ENCODE measurements at places on chromosomes 6 and 20.

GRCh38 chr20:1001116-1001515 lies 995 bp downstream of the RSPO4 start:
- DNase-seq: no peak

- peak; percentile 39 for DNase-seq
Observed at GRCh38 chr6:150119173-150119572, 23.7 kb upstream of the PPP1R14C start.

DNA sequence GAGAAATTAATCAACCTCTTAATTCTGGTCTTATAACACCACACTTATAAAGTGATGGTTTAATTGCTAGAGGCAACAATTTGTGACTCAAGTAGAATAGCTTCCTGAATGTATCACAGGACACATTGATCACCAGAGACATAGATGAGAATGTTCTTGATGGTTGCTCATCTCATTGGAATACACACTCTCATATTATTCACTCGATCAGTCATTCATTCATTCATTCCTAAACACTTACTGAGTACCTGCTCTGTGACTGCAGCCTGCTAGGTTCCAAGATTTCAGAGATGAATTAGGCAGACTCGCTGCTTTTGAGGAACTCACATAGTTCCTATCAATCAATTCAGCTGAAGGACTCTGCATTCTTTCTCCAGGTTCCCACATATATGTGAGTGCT lies 365.1 kb upstream of the SOX4 start:
- DNase-seq: no peak

- DNase-seq: no peak
Observed at GRCh38 chr20:7503501-7503900, 436.8 kb downstream of the HAO1 start.

DNA sequence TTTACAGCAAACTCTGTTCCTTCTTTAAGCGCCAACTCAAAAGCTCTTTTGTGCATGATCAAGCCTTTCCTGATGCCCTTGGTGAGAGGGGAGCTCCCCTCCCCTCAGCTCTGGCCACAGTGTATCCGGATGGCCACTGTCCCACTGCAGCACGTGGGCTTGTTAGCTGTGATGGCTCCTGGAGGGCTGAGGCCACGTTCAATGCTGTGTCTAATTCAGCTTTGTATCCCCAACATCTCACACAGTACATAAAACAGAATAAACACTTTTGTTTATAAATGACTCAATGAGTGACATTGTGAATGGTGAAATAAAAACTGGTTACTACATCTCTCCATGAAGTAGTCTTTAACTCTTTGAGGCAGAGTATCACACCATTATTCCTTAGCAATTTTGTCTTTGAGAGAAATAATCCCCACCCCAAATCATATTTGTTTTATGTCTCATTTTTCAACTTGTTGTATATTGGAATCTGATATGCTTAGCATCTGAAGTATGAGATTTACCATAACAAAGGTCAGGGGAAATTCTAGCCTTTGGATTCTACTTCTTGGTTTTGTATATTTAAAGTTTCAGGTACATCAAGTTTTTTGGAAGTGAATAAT lies 44.5 kb downstream of the EDN1 start:
- DNase-seq: no peak

DNA sequence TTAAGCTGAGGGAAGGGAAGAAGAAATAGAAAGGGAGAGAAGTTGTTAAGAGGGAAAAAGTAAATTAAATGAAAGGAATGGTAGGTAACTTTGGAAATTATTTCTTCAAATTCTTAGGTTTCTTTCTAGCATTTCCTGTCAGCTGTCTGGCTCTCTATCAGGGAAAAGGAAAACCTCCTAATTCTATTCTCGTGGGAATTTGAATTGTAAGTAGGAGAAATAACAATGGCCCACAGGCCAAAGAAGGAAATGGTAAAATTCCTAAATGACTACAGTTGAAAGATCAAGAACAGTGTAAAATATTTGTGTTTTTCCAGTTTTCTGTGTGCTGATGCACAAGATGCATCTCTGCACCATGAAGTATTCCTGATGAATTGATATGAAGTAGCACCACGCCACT lies 173.0 kb downstream of the IBTK start:
- DNase-seq: no peak

DNA sequence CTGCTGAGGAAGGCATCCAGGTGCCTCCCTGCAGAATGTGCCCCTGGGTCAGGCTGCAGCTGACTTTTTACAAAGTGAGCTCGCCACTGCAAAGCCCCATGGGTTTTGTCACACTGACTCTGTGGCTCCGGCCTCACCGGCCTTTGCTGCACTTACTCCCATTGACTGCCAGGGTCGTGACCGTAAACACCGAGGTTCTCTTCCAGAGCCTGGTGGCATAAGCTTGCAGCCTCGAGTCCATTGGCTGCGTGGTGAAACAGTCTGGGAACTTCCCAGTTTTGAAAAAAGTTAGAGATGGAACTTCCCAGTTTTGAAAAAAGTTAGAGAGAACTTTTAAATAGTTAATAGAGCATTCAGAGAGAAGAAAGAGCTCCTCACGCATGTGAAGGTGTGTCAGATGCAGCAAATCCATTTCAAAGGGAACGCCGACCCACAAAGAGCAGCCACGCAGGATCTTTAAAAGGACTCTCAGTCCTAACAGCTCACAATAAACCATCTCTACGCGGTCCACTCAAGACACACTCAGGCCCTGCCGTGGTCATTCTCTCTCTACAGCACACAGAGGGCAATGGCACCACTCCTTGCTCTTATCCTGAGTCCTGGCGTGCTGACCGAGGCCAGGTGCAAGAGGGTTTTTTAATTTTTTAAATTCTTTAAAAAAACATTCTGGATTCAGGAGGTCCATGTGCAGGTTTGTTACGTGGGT lies 12.8 kb downstream of the RAMACL start:
- no peak for DNase-seq

DNA sequence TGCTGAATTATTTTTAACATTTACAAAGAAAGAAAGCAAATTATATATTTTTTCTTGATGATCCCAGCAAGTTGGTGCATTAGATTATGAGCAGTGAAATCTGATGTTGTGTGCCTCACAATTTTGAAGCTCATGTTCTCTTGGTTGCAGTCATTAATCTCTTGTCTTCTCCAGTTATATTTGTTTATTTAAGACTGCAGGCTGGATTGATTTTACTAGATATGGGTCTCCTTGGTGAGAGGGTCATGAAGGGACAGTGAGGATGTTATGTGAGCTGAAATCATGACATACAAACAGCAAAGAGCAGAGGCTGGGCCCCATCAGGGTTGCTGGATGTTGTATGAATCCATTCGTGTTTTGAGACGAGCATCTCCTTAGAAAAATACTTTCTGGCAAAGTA lies 64.2 kb upstream of the AKIRIN2 start:
- no peak for DNase-seq

All from eye (tissue), 1 donor.